ENCODE measurements at places on chromosomes 5 and 9.

- no peak for DNase-seq
Measured at GRCh38 chr5:139461698-139462097, 845 bp downstream of the ECSCR start.

DNA sequence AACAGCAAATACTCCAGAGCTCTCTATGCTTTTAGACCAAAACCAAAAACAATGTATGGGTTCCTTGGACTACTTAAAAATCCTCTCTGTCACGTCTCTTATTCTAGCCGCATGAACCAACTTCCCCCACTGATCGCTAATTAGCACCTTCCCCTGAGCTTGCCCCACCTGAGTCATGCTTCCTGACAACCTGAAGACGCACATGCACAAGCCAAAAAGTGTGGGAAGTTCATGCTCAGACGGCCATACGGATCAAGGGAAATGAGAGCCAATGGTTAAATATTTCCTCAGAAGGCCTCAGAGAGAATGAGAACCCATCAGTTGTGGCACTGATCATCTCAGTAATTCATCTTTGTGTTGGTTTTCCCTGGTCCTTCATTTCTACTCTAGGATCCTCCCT, 199.7 kb downstream of the BNC2 start:
- DNase-seq = no peak

GRCh38 chr5:102664616-102665335, 90.3 kb upstream of the PAM start:
- no peak for DNase-seq

DNA sequence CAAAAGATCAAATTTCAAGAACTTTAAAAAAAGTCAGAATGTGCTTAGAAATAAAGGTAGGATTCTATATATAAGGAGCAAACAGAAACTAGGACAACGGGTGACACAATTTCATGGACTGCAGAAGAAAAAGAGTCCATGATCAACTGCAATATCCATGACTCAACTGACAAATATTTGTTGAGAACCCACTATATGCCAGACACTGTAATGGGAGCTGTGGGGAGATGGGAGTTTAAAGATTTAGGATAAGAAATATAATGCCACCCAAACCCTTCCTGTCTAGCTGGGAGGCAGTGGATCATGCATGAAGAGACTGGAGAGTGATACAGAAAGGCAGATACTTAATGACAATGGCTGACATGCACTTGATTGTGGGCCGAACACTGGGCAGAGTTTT, 27.6 kb upstream of the CCDC112 start:
- no peak for DNase-seq

- DNase-seq = no peak
Measured at GRCh38 chr9:116365056-116365471, 211.5 kb downstream of the PAPPA start.

DNA sequence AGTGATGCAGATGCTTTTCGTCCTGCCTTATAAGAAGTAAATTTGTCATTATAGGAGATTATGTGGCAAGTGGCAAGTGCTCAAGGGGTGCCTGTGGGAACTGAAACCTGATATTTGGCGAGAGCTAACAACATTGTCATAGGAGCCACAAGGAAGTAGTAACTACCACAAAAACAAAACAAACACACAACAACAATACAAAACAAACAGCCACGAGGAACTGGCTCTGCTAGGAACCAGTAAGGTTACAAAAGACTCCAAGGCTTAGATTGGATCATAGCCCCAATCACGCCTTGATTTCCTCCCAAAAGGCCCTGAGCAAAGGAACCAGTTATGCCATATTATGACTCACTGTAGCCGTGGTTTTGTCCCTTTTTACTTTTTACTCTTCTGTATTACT, 1045.2 kb downstream of the CDH12 start:
- no peak for DNase-seq

GRCh38 chr5:113292462-113292861, 142.3 kb downstream of the TSSK1B start:
- DNase-seq = no peak
